ENCODE measurements at places on chromosomes 7 and 10. TPM values are rescaled to one million over a fixed set of nuclear protein-coding genes. Genes with fewer than 3 reads are reported as not detected.
A peak's percentile ranks its signal among the peaks of the same experiment; 100 is the strongest.

DNA sequence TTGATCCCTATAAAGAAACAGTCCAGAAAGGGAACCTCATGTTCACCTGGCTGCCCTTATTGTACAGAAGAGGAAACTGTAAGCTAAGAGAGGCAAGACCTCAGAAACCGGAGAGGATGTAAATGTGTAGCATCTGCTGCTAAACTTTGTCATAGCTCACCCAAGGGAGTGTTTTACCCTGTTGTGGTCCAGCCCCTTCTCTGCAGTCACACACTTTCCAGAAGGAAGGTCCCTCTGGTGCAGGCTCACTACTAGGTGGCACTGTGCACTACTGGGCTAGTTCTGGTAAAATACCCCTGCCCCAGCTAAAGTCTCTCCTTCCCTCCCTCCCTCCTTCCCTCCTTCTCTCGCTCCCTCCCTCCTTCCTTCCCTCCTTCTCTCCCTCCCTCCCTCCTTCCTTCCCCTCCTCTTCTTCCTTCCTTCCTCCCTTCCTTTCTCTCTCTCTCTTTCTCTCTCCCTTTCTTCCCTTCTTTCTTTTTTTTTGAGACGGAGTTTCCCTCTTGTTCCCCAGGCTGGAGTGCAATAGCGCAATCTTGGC is 42.5 kb upstream of the LCOR start:
- H3K4me3 ChIP-seq, result no peak overlapping the region
- no peaks in the 10 kb centered on the region for H3K27me3 ChIP-seq
- H3K27ac ChIP-seq, result no peak overlapping the region
- H3K36me3 ChIP-seq, result no peaks in the 10 kb centered on the region
- no peak for DNase-seq

DNA sequence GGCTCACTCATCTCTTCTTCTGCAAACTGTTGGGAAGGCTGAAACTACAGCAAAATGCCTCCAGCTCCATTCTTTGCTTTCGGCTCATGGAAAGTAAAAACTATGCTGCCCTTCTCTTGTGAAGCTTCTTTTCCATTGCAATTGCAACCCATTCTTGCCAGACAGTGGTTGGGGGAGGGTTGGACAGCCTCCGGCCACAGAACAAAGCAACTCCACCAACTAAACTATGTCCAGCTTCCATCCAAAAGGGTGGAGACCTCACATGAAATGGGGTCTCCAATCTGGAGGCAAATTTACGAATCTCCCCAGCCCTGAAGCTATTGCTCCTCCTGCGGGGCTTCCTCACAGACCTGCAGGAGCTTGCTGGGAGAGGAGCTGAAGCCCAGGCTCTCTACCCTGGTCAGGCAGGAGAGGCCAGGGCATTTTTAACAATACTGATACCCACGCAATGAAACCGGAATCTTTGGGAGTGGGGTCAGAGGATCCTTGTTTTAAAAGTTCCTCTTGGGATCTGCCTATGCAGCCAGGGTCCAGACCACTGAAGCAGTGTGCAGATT is 549 bp downstream of the GPNMB start:
- H3K27ac ChIP-seq, result peak overlapping the region; percentile 73
- H3K4me3 ChIP-seq, result peak overlapping the region; percentile 19
- DNase-seq, result no peak

DNA sequence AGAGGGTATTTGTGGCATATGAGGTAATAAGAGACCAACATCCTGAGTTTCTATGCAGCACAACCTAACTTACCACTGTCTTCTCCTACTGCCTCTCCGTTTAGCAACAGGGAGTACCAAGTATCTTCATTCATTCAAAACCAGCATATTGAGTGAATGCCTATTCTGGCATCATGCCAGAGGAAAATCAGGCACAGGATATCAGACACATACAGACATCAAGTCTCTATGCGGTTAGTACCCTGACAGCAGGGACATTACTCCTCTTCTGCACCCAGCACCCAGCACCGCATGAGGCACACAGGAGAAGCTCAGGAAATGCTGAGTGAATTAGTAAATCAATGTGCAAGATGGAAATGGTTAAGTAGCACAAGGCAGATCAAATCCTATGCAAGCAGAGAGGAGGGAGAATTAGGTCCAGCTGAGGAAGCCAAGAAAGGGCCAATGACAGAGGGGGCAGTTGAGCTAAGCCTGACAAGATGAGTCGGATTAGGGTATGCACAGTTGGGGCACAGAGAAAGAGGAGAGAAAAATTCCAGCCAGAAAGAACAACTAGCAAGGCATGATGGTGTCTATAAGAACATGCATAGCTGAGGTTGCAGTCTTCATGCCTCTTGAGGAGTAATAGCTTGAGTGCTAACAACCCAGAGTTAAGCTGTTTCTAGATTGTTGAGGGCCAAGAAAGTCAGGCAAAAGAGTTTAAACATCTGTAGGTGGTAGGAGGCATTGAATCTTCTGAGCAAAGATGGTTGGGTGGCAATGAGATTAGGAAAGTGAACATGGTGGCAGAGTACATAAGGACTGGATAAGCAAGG is 146.0 kb downstream of the PLXNA4 start:
- H3K27me3 ChIP-seq, result peaks cover 61% of the 10 kb centered on the region
- no peak for DNase-seq
- H3K36me3 ChIP-seq, result no peaks in the 10 kb centered on the region
- no peak overlapping the region for H3K27ac ChIP-seq
- no peaks in the 10 kb centered on the region for H3K4me1 ChIP-seq
- no peak overlapping the region for H3K4me3 ChIP-seq

SHH gene
- total RNA-seq, result 1.1 TPM

- no peaks in the 10 kb centered on the region for H3K36me3 ChIP-seq
- H3K4me1 ChIP-seq, result peaks cover 9% of the 10 kb centered on the region
- DNase-seq, result peak; percentile 46
- no peak overlapping the region for H3K27ac ChIP-seq
- H3K27me3 ChIP-seq, result no peaks in the 10 kb centered on the region
Measured at GRCh38 chr7:74272305-74273038, 16.7 kb upstream of the CLIP2 start.

- H3K27ac ChIP-seq, result no peak overlapping the region
- H3K27me3 ChIP-seq, result no peaks in the 10 kb centered on the region
- H3K36me3 ChIP-seq, result no peaks in the 10 kb centered on the region
- no peaks in the 10 kb centered on the region for H3K4me1 ChIP-seq
- no peak overlapping the region for H3K4me3 ChIP-seq
Measured at GRCh38 chr7:95478272-95479037, 7.3 kb upstream of the ASB4 start.

DNA sequence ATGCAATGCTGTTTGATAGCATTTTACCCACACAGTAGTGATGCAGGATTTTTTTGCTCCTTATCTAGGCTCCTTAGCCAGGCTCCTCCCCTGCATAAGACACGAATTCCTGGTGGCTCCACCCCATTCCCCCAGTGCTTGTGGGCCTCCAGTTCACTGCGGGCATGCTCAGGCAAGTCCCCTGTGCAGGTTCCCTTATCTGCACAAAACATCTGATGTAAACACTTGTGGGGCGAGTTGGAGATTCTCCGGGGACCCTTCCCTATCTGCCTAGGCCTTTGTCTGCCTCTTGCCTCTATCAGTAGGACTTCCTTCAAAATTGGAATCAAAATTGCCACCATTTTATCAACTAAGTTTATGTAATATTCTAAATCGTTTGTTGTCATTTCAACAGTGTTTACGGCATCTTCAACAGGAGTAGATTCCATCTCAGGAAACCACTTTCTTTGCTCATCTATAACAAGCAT is 5.4 kb upstream of the STK17A start:
- no peak overlapping the region for H3K27ac ChIP-seq
- H3K36me3 ChIP-seq, result peaks cover 7% of the 10 kb centered on the region
- H3K27me3 ChIP-seq, result no peaks in the 10 kb centered on the region
- H3K4me1 ChIP-seq, result peaks cover 10% of the 10 kb centered on the region
- DNase-seq, result no peak

- no peaks in the 10 kb centered on the region for H3K4me1 ChIP-seq
- H3K27me3 ChIP-seq, result no peaks in the 10 kb centered on the region
- peaks cover 4% of the 10 kb centered on the region for H3K36me3 ChIP-seq
- H3K4me3 ChIP-seq, result no peak overlapping the region
- no peak overlapping the region for H3K27ac ChIP-seq
- no peak for DNase-seq
Measured at GRCh38 chr10:132714986-132715775, 70.8 kb downstream of the NKX6-2 start.

GRCh38 chr10:72426986-72427385 is 72.3 kb upstream of the DNAJB12 start:
- peaks cover 6% of the 10 kb centered on the region for H3K36me3 ChIP-seq
- no peaks in the 10 kb centered on the region for H3K4me1 ChIP-seq
- no peak overlapping the region for H3K4me3 ChIP-seq
- H3K27me3 ChIP-seq, result no peaks in the 10 kb centered on the region
- no peak for DNase-seq
- no peak overlapping the region for H3K27ac ChIP-seq

Data from Calu3 (cell line).